ENCODE measurements at places on chromosomes 1 and 21.
A peak's percentile ranks its signal among the peaks of the same experiment; 100 is the strongest.

GRCh38 chr21:27408826-27409225 lies 441.9 kb upstream of the ADAMTS5 start:
- no peak for DNase-seq

DNA sequence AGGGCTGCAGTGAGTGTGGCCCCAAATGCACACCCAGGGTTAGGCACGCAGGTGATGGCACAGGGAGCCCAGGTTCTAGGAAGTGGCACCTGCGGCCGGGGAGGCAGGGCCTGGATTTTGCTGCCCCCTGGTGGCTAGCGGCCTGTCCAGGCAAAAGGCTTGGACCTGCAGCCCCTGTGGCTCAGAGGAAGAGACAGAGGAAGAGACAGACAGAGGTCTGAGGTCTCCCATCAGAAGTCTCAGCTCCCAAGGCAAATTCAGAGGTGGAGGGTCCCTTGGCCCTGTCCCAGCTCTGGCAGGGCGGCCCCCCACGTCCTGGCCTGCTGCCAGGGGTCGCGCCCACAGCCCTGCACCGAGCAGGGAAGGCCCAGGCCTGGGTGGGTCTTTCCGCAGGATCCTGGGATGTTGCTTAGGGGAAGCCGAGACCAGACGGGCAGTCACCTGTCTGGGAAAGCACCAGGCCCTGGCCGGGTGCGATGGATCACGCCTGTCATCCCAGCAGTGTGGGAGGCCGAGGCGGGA lies 8.0 kb upstream of the TNFRSF14 start:
- DNase-seq, result peak; percentile 64

GRCh38 chr1:154886281-154887015 lies 16.4 kb upstream of the KCNN3 start:
- DNase-seq, result no peak

DNA sequence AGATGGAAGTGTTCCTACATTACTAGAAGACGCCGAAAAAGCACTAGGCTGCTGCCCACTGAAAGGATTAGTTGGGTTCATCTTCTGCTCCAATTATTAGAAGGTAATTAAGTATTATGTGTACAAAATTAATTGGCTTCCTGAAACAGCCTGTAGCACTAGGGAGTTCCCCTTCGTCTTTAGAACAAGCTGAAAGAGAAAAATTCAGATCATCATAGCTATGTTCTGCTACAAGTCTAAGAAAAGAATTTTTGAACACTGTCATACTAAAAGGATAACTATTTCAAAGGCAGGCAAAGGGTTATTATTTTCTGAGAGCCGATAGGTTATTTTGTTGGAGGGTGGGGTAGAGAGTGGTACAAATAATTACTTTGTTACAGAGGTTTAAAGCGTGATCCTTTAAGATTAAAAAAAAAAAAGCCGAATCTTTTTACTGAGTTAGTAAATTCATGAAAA lies at the start of gene MCM3AP:
TSS of gene MCM3AP (minus strand) at position 406 of the 456 bp plus-strand sequence. CDS start at position 81, 325 bp downstream.
- peak; percentile 24 for DNase-seq

DNA sequence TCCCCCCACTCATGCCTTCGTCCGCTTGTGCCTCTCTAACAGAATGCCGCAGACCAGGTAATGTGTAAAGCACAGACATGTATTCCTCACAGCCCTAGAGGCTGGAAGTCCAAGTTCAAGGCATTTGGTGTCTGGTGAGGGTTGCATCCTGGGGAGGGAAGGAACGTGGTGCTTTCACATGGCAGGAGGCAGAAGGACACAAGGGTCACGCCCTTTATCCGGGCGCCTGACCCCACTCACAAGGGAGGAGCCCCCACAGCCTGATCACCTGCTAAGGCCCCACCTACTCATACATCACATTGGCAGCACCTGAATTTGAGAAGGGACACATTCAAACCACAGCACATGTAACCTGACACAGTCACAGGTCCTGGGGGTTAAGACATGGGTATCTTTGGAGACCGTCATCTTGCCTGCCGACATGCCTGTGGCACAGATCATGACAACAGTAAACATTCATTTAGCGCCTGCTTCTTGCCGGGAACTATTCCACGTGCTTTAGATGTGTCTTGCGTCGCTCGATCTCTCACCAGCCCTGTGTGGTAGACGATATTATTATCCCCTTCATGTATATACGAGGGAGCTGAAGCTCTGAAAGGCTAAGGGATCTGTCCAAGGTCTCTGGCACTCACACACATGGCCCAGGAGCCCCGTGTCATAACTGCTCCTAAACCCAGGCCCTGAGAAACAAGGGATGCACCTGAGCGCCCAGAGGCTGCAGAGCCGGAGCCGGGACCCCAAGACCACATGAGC lies 235.6 kb downstream of the NPHP4 start:
- DNase-seq, result no peak

DNA sequence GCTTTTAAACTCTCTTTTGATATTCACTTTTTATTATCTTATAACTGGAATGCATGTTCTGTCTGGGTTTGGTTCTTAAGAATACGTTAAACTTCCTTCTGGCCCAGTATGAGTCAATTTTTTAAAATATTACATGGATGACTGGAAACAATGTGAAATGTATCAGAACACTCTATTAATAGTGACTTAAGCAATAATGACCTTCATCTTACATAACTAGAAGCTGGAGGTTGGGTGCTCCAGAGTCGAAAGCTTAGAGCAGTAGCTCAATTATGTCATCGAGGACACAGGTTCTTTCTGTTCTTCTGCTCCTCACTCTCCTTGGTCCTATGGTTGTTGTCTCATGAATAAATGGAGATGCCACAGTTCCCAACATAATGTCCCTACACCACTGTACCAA lies 91.6 kb upstream of the FOXD3 start:
- DNase-seq, result no peak

- no peak for DNase-seq
Observed at GRCh38 chr1:178134061-178134460, 40.2 kb downstream of the RASAL2 start.

GRCh38 chr1:40625076-40625475 lies 40.4 kb downstream of the RIMS3 start:
- no peak for DNase-seq

- DNase-seq, result no peak
Observed at GRCh38 chr1:26290122-26290881, 10.4 kb downstream of the SH3BGRL3 start.

DNA sequence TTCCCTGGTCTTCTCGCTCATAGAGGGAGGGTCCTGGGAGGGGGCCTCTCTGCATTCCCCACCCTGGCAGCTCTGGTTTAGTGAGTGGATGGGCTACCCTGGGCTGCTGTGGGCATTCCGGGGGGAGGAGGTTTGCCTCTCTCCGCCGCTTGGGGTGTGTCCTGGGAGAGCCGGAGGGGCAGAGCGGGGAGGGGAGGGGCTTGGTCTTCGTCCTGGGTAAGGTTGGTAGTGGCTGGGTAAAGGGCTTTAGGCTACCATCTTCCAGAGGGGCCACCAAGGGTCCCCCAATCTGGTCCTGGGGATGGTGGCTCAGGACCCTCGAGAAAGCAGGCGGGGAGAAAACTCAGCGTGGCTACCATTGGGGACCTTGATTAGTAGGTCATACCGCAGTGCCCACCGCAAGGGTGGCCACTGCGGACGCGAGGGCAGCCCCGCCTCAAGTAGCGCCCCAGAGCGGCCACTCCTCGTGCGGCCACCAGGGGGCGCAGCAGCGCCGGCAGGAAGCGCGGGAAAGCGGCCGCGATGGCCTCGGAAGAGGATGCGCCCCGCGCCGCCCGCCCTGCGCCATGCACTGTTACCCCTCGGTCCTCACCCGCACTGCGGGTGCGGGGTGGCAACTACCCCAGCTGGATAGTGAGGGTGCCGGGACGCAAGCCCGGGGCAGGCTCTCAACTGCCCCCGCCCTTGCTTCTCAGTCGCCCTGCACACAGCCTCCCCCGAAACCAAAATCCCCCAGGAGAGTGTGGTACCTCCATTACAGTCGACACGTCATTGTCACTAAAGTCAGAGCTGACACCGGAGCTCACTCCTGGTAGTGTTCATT lies 44.1 kb upstream of the SLC25A33 start:
- DNase-seq, result peak; percentile 44

DNA sequence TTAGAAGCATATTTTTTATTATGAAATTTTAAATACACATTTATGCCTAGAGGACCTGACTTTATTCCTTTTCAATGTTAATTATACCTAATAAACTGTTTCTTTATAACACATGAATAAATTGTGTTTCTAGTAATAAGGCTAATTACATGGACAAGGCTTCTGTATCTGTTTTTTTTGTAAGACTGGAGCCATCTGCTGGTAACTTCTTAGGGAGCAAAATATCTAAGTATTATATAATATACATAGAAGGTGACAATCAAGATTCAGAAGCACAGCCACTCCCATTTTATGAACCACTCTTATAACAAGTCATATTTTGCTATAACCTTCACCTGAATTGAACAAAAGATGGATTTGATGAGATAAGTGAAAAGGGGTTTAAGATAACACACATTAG lies 84.2 kb downstream of the LBR start:
- DNase-seq, result peak; percentile 47

DNA sequence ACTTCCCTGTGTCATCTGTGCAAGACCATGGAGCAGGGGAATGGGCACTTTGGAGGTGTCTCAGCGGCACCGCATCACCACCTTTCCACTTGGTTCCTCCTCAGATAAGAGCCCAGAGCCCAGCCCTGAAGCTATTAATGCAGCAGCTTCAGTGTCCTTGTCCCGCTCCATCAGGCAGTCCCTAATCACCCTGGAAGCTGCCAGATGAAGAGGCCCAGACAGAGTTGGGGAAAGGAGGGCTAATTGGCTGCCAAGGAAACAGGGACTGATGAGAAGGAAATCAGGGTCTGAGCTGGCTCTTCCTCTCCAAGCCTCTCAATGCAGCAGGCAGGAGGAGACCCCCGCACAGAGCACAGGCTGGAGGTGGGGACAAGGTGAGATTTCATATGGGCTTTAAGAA lies 83.1 kb upstream of the KLHDC7A start:
- no peak for DNase-seq

GRCh38 chr1:242224461-242224860 lies 225.6 kb upstream of the MAP1LC3C start:
- DNase-seq, result no peak

DNA sequence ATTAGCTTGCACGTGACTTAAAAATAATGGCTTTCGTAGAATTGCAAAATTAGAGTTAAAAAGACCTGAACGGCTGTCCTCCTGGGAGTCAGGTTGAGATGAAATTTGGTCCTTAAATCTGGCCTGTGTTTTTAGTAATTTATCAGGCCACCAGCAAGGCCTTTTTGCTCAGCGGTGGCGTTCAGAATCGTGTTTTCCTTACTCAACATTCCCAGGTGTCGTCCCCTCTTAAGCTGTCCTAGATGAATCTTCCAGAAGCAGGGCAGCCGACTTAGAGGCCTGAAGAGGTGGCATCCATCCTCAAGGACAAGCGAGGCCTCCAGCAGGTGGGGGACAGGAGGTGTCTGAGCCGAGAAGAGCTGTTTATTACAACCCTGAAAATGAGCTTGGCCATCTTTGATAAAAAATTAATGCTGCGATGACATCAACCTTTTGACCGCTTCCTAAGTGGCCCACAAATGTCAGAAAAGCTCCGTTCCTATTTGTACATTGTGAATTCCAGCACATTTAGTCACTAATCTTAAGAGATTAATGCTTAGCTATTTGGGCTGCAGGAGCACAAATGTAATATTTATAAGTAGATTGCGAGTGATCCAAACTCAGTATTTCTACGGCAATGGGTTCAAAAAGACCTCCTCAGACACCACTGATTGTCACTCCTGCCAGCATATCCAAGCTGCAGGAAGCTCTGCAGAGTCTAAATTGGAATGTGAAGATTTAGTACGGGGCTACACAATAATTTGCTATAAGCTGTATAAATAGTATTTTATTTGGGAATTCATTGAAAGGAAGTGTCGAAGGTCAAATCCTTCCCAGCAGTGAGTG lies 344.1 kb upstream of the VAMP3 start:
- DNase-seq, result no peak

- no peak for DNase-seq
Observed at GRCh38 chr1:202304375-202304774, 37.4 kb downstream of the UBE2T start.

GRCh38 chr1:28812669-28813468 lies 899 bp downstream of the OPRD1 start:
- no peak for DNase-seq

DNA sequence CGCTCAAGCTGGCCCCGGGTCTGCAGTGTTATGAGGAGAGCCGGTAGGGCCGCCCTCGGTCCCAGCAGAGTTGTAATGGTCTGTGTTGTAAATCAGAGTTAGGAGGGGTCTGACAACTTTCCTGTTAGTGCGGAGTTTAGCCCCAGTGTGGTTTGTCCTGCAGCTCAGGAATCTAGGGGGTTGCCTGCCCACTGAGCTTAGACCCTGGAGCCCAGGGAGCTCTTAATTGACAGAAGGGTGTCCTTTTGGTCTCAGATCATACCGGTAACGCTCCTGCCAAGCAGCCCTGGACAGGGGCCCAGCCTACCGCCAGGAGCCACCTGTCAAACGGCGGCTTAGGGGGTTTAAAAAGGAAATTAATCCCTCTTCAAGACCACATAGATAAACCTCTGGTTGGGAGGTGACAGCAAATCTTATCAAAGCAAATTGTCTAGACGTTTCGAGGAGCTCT lies 164.4 kb downstream of the DYRK1A start:
- DNase-seq, result no peak

DNA sequence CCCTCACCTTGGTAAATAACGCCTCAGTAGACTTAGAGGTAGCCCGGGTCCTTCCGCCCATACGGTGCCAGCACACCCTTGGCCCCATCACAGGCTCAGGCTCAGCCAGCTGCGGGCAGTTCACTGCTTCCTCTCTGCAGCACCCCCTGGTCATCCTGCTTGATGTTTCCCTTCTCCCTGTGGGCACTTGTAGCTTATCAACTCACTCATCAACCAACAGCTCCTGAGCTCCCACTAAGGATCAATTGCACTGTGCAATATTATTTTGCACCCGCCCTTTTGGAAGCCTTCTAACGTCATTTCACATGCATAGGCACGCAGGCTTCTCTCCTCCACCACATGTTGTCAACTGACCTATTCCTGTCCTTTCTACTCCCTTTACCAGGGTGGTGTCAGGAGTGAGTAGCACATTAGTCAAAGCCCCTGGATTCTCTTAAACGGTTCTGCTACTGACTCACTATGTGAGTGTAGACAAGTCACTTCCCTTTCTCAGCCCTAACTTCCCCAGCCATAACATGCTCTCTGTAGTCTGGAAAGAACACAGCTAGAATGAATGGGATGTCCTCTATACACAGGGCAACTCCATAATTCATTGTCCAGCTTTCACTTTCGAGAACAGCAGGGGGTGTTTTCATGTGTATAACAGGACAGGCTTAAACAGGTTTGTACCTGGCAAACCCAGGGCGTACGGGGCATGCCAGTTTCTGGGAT lies 47.1 kb upstream of the IRF2BP2 start:
- DNase-seq, result peak; percentile 81

GRCh38 chr1:170213596-170213995 lies 67.8 kb downstream of the NTMT2 start:
- DNase-seq, result no peak

- peak; percentile 95 for DNase-seq
Observed at GRCh38 chr1:184806296-184806721, 51.7 kb upstream of the EDEM3 start.
